ENCODE measurements at places on chromosomes 1 and 21.
A peak's percentile ranks its signal among the peaks of the same experiment; 100 is the strongest.

GRCh38 chr21:45458281-45459170, 53.6 kb downstream of the COL18A1 start:
- DNase-seq, result no peak

DNA sequence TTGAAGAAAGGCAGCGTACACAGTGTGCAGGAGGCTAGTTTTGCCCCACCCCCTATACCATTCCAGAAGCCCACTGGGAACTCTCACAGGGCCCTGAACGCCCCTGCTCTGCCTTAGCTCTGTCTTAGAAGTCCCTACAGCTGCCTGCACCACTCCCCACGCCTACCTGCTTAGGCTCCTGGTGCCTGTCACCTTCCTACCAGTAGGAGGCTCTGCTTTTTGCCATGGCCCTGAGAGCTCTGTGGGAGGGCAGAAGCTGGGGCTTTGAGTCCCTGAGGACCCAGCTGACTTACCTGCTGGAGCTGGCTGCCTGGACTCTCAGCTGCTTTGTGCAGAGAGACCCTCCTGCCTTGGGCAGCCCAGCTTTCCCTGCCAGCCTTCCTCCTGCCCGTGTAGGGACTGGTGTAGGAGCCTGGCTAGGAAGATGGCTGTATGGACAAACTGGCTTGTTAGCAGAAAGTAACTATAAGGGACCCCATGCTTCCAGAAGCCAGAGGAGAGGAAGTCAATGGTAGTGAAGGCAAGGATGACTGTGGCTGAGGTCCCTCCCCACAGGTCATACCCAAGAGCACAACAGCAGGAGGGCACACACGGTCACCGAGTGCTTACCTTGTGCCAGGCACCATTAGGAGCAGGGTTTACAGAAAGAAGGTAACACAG, 9.8 kb upstream of the CELSR2 start:
- peak; percentile 27 for DNase-seq

GRCh38 chr1:150009604-150010392, 728 bp downstream of the OTUD7B start:
- DNase-seq, result peak; percentile 46

- DNase-seq, result peak; percentile 8
These were observed 29.5 kb downstream of the ARHGEF16 start for GRCh38 chr1:3483801-3484444.

GRCh38 chr1:181656491-181656890, 173.2 kb downstream of the CACNA1E start:
- no peak for DNase-seq

DNA sequence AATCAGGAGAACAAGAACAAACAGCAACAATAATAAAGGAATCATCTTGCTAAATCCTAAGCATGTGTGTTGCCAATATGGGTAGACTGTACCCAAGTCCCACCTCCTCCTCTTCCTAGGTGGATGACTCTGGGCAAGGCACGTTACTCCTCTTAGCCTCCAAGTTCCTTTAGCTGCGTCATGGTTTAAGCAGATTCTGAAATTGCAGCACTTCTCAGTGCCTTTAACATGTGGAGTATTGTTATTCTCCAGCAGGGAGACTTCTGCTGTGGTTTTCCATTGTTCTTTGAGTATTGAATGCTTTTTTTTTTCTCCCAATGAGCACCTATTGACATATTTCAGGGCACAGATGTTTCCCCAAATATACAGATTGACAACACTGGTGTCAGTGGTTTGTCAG, 15.5 kb downstream of the ARHGEF10L start:
- DNase-seq, result no peak

GRCh38 chr1:1021010-1021919, 1.3 kb downstream of the AGRN start:
- no peak for DNase-seq

DNA sequence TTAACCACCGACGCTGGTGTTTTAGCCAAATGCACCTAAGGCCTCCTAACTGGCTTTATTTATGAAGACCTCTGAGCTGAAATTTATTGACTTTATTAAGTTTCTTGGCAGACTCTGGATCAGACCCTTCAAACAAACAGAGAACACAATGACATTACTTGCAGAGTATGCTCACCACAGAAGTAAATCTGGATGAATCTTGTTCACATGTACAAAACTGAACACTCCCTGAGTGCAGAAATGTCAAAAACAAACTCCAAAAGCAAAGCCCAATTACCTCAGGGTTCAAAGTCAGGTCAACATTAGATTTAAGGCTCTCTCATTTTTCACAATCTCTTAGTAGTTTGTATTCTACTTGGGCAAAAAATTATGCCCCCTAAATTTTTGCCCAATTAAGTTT, 218.6 kb downstream of the SLC45A1 start:
- DNase-seq, result no peak

- no peak for DNase-seq
These were observed 312.6 kb downstream of the SIPA1L2 start for GRCh38 chr1:232317350-232317749.

- no peak for DNase-seq
These were observed 36.6 kb upstream of the SSX2IP start for GRCh38 chr1:84726593-84727499.

- no peak for DNase-seq
These were observed 885.7 kb downstream of the PLA2G4A start for GRCh38 chr1:187714470-187714869.

DNA sequence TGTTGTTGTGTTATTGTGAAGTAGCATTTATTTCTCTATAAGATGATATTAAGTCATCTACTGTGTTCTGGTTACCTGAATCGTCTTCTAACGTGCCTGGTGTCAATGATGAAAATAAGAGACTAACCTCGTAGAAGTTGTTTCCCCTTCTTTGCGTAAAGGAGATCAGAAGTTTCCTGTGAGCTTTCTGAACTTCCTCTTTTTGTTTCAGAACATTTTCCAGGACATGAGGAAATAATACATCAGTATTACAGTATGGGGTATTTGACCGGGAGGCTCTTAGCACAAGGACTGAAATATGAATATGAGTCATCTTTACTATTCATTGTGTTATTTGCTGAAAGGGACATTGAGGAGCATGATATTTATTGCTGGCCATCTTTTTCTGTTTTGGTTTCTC, 1.3 kb downstream of the ST6GALNAC3 start:
- DNase-seq, result no peak

DNA sequence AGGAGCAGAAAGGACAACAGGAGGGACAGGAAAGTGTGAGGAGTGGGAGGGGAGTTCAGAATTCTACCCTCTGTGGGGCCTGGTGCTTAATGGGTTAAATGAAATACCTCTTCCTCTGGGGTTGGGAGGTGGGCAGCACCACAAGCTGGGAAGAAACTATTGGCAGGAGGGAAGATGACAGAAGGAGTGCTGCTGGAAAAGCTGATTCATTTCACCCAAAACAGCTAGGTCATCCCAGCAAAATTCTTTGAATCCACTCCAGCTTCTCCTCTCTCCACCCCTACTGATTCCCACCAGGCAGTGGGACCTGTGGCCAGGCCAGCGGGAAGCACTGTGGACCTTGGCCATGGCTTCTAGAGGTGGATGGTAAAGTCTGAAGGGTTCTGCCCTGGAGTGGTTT, 12.8 kb downstream of the BCAN start:
- DNase-seq, result no peak

DNA sequence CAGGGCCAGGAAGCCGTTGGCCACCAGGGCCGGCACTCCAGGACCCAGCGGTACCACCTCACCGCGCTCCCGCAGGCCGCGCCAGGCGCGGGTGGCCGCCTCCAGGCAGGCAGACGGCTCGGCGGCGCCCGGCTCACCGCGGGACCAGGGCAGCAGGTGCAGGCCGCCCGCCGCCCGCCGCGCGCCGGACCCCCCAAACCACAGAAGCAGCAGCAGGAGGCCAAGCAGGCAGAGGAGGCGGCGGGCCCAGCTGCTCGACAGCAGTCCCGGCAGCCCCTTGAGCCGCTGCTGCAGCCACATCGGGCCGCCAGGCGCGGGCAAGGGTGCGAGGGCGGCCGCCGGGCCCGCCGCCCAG, 312 bp downstream of the KIAA2013 start:
- DNase-seq, result no peak

DNA sequence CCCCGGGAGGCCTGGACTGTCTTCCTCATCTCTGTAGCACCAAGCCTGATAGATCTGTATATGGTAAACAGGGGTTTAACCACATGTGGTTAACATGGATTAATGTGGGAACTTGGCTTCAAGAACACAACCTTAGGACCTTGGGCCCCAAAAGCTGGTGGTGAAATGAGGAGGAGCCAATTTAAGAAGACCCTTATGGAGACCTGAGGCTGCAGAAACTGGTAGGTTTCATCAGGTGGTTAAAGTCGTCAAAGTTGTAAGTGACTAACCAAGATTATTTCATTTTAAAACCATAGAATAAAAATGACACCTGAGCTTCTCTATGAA, 14.0 kb downstream of the THEMIS2 start:
- no peak for DNase-seq

DNA sequence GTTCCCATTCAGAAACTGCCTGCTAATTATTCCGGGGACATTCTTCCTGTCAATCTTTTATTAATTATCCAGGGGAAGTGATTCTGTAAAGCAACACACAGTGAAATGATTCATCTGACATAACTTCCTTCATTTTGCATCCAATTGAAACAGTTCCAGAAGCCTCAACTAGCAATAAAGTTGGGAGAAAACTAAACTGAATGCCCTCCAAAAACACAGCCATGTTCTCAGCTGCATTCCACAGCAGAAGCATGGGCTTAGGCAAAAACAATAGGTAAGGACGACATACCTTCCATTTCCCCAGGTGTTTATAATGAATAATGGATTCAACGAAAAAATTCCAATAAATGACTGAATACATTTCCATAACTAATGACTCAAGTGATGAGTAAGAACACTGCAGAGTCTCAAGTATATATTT, 36.9 kb upstream of the TARBP1 start:
- no peak for DNase-seq

DNA sequence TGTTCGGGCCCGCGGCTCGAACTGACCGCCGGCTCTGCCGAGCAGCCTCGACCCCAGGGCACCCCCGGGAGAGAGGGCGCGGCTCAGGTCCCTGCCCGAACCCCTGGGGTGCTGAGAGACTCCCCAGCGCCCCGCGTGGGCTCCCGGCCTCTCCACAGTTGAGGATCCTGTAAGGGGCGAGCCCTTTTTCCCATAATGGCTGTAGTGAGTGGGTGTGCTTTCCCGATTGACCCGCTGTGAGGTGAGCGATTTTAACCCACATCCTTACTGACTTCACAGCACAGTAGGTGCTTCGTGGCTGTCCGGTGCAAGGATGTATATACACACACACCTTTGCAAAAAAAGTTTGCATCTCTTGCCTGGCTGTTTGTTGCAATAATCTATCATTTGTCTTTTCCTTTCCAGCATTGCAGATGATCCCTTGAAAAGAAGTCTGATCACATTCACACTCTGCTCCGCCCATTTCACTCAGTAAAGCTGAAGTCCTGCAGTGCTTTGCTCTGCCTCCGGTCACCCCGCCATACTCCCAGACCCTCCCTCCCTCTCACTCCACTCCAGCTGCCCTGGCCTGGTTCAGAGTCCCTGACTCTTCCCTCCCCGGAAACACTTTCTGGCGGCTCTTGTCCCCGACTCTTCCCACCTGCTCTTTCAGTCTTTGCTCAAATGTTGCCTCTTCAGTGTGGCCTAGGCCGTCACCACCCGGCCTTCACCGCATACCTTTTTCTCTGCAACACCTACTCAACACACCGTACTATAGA, 955 bp upstream of the UBE2G2 start:
- DNase-seq, result no peak

DNA sequence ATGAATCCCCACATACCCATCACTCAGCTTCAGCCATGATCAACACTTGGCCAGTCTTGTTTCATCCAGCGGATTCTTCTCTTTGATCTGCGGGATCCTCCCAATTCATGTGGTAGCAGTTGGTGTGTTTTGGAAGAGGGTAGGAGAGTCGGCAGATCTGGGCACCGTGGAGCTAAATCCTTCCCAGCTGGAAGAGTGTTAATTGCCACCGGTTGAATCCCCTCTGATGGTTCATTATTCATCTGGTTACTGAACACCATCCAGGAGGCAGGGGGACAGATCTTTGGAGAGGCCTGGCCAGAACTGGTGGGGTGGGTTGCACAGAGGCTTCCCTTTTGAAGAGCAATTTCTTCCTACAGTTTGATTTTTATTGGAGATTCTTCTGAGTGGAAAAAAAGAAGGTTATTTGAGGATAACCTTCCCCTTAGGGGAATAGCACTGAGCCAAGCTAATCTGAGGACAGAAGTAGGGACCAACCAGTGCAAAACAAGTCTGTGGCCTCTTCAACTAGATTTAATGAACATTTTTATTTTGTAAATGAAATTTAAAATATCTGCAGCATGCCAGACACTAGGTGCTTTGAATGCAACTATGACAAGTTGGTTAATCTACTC, 8.1 kb downstream of the NFASC start:
- no peak for DNase-seq

- no peak for DNase-seq
These were observed 118.0 kb upstream of the WNT4 start for GRCh38 chr1:22260860-22261432.

GRCh38 chr1:49166031-49166430, 389.3 kb upstream of the BEND5 start:
- no peak for DNase-seq

DNA sequence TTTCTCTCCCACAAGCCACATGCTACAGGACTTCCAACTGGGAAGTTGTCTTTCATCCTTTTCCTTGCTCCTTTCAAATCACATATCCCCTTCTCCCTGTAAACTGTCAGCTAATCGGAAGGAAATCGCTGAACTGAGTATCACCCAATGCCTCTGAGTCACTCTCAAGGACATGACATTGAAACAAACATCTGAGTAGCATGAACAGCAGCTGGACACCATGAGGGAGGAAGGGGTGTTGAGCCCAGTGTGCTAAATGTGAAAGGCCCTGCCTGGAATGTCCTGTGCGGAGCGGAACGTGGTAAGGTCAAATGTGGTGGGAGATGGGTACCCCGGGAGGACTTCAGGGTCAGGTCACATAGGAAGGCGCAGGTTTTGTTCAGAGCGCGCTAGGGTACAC, at the start of gene OR2AJ1:
TSS of gene OR2AJ1 (plus strand) at position 22 of the 400 bp plus-strand sequence. CDS start 8,880 bp downstream, outside the sequence.
- DNase-seq, result no peak

DNA sequence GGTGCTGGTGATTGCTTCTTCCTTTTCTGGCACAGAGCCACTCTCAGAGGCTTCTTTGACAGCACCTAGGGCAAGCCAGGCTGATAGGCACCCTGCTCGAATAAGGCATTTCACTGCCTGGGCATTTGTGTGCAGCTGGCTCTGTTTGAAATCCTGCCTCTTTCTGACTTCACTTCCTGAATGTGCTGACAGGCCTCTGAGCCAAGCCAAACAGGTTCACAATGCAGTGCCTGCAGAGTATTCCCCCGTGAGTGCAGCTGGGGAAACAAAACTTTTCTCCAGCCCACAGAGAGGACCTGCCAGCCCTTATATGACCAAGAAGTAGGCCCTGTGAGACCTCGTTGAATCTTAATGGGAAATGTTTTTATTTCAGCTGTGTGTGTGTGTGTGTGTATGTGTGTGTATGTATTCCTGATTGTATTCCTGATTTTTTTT, 10.4 kb downstream of the JUN start:
- DNase-seq, result peak; percentile 88

GRCh38 chr21:16579538-16579937, 849.8 kb downstream of the USP25 start:
- no peak for DNase-seq

- no peak for DNase-seq
These were observed 68.2 kb downstream of the CLSTN1 start for GRCh38 chr1:9755441-9755995.

- DNase-seq, result no peak
These were observed 141.1 kb downstream of the DYRK1A start for GRCh38 chr21:37507716-37508115.
